ENCODE measurements at places on chromosomes 7 and 10. TPM values are rescaled to one million over a fixed set of nuclear protein-coding genes. Genes with fewer than 3 reads are reported as not detected.

The KIF20B gene
- total RNA-seq: 7.6 TPM

The LRRN3 gene
- total RNA-seq: not detected

The THSD7A gene
- 1.7 TPM for total RNA-seq

DNA sequence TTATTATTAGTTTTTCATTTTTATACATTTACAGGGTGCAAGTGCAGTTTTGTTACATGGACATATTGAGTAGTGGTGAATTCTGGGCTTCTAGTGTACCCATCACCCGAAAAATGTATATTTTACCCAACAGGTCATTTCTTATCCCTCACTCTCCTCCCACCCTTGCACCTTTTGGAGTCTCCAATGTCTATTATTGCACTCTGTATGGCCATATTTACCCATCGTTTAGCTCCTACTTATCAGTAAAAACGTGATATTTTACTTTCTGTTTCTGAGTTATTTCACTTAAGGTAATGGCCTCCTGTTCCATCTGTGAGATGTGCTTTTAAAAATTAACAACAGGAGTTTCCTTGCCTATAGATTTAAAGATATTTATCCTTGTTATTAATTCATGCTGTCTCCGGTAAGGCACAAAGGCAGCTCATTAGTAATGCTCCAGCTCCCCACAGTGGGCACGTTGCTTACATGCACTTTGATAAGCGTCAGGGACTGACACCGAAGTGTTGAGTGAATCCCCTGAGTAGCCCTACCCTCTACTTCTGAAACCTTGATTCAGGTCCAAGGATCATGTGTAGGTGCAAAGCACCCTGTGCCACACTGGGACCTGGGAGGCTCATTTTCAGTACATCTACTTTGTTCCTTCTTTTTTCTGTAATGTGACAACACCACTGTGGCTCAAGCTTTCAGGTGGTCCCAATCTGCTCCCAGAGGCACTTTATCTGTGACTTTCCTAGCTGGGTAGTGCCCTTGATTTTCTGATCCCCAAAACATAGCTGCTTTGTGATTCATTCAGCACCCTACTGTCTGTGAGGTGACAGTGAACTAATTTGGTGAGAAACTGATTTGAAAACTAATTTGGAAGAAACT is 27.3 kb downstream of the HYAL4 start:
- H3K4me1 ChIP-seq: no peaks in the 10 kb centered on the region
- H3K36me3 ChIP-seq: no peaks in the 10 kb centered on the region
- no peak overlapping the region for H3K4me3 ChIP-seq
- no peak overlapping the region for H3K27ac ChIP-seq
- DNase-seq: no peak

- no peaks in the 10 kb centered on the region for H3K4me1 ChIP-seq
- no peak overlapping the region for H3K4me3 ChIP-seq
- H3K27me3 ChIP-seq: no peaks in the 10 kb centered on the region
- H3K36me3 ChIP-seq: no peaks in the 10 kb centered on the region
- no peak overlapping the region for H3K27ac ChIP-seq
- no peak for DNase-seq
Measured at GRCh38 chr7:94612661-94613060, 43.3 kb downstream of the SGCE start.

The PYROXD2 gene
- 5.5 TPM for total RNA-seq

The LGI1 gene
- total RNA-seq: not detected

DNA sequence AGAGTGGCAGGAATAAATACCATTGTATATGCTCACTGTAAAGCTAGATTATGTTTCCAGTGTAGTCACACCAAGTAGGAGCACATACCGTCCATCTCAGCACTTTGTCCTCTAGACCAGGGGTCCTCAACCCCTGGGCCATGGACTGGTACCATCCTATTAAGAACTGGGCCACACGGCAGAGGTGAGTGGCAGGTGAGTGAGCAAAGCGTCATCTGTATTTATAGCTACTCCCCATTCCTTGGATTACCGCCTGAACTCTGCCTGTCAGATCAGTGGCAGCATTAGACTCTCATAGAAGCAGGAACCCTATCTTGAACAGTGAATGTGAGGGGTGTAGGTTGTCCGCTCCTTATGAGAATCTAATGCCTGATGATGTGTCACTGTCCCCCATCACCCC is 735.3 kb downstream of the MAGI2 start:
- no peaks in the 10 kb centered on the region for H3K4me1 ChIP-seq
- DNase-seq: no peak
- no peaks in the 10 kb centered on the region for H3K27me3 ChIP-seq
- no peak overlapping the region for H3K27ac ChIP-seq

- H3K27ac ChIP-seq: peak overlapping the region; percentile 95
- no peaks in the 10 kb centered on the region for H3K36me3 ChIP-seq
- H3K4me3 ChIP-seq: peak overlapping the region; percentile 64
- H3K27me3 ChIP-seq: no peaks in the 10 kb centered on the region
- no peak for DNase-seq
- peaks cover 22% of the 10 kb centered on the region for H3K4me1 ChIP-seq
Measured at GRCh38 chr10:31604096-31604495, 285.1 kb downstream of the ZEB1 start.

DNA sequence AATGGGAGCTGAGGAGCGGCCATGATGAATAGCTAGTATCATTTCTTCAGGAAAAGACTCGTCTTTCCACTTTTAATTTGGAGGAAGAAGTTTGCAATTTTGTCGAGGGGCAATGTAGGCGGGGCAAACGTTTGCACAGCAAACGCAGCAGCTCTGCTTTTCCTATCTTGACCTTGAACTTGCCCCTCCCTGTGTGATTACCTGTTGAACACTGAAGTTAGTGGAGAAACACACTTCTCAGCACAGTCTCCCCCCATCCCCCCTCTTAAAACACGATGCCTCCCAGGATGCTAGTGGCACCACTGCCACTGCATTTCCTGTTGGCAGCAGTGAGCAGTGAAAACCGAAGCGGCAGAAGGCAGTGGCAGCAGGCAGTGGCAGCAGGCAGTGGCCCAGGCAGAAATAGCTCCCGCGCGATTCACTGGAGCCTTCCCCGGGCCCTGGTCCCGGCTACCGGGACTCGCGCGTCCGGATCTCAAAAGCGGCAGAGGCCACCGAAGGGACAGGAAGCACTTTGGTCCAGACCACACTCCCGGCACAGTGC is at the start of gene EPDR1:
EPDR1 (plus strand) TSS at position 336 of the 544 bp plus-strand sequence. CDS start 300 bp downstream, outside the sequence.
- H3K27ac ChIP-seq: peak within 1 kb of the TSS; percentile 80
- peak within 1 kb of the TSS; percentile 65 for H3K4me3 ChIP-seq
- DNase-seq: peak; percentile 63
- H3K36me3 ChIP-seq: no peaks in the 10 kb centered on the region
- H3K4me1 ChIP-seq: peaks cover 26% of the 10 kb centered on the region

The AHCYL2 gene
- 38.5 TPM for total RNA-seq

GRCh38 chr10:75904499-75905283 is 473.3 kb downstream of the LRMDA start:
- peak overlapping the region; percentile 8 for H3K27ac ChIP-seq
- no peak for DNase-seq
- no peaks in the 10 kb centered on the region for H3K27me3 ChIP-seq
- H3K36me3 ChIP-seq: no peaks in the 10 kb centered on the region

The CDC14C gene
- not detected for total RNA-seq

DNA sequence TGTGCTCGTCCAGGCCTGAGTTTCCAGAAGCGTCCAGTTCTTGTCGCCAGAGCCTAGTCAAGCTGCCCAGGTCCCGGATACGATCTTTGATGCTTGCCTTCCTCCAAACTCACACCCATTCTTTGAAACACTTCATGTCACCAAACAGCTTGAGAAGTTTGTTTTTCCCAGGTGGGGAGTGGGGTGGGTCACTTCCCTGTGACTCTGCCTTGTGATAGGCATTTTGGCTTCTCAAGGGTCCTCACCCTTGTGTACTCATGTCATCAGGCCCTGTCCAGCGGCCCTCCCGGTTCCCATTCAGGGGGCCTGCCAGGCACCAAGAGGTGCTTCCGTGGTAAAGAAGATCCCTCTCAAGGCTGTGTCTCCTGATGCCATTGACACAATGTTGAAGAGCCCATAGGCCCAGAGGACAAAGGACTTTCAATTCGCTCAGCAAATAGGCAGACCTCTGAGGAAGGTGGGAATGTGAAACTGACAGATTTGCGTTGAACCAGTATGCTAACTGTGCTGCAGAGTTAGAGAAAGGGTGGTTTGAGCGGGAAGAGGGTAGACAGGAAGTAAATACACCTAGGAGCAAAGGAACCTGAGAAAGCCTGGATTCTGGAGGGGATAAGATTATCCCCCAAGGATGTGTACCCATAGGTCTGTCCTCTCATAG is 24.7 kb upstream of the SFTPA1 start:
- no peak overlapping the region for H3K27ac ChIP-seq
- H3K36me3 ChIP-seq: no peaks in the 10 kb centered on the region
- no peak overlapping the region for H3K4me3 ChIP-seq
- no peaks in the 10 kb centered on the region for H3K4me1 ChIP-seq

The PRSS37 gene
- total RNA-seq: not detected

The PGAM2 gene
- total RNA-seq: not detected

The GPR37 gene
- 5.6 TPM for total RNA-seq

- no peak for DNase-seq
- H3K36me3 ChIP-seq: peaks cover 65% of the 10 kb centered on the region
- no peak overlapping the region for H3K4me3 ChIP-seq
- H3K4me1 ChIP-seq: no peaks in the 10 kb centered on the region
- H3K27me3 ChIP-seq: no peaks in the 10 kb centered on the region
- H3K27ac ChIP-seq: no peak overlapping the region
Measured at GRCh38 chr7:2255145-2256139, 13.4 kb downstream of the NUDT1 start.

The IGFBP1 gene
- total RNA-seq: not detected

The KIAA1549 gene
- 2.1 TPM for total RNA-seq
